ENCODE measurements at places on chromosomes 1 and 21. TPM values are rescaled to one million over a fixed set of nuclear protein-coding genes. Genes with fewer than 3 reads are reported as not detected.

- DNase-seq = no peak
Measured at GRCh38 chr1:179141592-179142251, 59.9 kb downstream of the TOR3A start.

- DNase-seq = no peak
Measured at GRCh38 chr1:17875882-17876280, 120.7 kb downstream of the ACTL8 start.

GRCh38 chr1:14508613-14509012 is 89.9 kb upstream of the KAZN start:
- no peak for DNase-seq

Gene PRRX1
- 7.9 TPM for total RNA-seq

- no peak for DNase-seq
Measured at GRCh38 chr1:15883326-15883725, 35.8 kb downstream of the SPEN start.

Gene LIN28A
- total RNA-seq = 1.4 TPM
